ENCODE measurements at places on chromosomes 6 and 20.

- DNase-seq = no peak
Observed at GRCh38 chr6:17552861-17553260, 47.2 kb upstream of the FAM8A1 start.

DNA sequence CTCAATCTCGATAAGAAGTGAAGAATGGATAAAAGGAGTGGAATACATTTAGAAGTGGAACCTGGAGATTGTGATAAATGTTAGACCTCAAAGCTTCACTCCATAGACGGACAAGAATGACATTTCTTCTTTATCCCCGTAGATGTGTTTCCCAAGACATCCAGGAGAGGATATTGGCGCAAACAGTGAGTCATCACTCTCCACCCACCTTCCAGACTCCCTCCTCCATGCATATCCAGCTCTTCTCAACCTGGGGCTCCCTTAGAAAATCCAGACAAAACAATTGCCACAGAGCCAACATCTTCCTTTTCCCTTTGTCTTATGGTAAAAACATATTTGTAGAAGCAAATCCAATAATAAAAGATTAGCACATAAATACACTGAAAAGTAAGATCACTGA is 586.1 kb downstream of the PTPRT start:
- no peak for DNase-seq

DNA sequence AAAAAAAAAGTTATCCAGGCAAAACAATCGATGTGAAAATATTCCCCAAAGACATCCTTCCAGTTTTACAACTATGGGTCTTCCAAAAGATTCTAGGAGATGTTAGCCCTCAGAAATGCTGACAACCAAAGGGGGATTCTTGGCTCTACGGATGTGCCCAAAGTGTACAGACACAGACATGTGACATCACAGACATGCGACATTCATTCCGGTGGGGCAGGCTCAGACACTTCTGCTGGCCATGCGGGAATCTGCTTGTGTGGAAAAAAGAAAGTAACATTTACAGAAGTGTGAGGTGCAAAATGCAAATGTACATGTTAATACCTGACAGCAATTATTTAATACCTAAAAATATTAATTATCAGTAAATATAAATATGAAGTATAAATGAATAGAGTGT is 268.6 kb downstream of the FOXC1 start:
- DNase-seq = no peak

DNA sequence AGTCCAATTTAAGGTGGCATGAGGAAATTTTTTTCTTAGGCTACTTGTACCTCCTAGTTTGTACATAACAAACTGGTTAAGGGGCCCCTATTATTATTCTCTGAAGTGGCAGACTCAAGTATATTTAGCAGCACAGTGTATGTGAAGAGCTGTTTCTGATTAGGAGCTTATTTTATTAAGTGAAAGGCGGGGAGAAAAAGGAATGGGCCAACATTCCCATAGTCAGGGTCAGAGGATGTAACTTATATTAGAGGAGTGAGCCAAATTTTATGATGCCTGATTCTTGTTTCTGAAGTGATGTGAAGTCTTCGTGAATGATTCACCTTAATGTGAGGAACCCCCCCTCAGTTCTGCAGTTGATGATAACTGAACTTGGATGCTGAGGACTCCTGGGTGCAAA is 2.8 kb downstream of the HECA start:
- no peak for DNase-seq

DNA sequence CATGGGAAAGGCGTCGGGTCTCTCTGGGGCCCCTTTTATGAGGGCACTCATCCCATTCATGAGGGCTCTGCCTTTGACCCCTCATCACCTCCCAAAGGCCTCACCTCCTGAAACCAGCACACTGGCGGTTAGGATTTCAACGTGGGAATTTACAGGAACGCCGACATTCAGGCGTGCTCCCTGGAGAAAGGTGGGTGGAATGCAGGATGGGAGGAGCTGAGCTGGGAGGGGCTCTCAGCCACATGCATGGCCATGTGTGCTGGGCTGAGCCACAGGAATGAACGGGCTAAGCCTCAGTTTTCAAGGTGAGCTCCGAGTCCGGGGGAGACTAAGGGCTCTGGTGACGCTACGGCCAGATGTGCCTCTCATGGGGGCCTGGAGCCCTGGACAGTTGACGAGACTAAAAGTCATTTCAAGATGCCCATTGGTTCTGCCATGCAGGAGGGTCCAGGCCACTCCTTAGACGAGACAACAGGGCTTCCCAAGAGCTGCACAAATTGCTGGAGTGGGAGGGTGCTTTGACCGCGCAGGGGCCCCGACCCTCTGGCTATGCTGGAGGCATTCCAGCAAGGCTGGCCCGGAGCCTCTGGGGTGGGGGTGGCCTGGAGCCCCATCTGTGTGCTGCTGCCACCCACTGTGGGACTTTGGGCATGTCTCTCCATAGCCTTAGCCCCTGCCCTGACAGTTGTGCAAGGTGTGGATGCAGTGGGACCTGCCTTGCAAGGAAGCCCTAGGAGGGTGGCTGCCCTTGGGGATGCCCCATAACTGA is 3.8 kb upstream of the ARFGAP1 start:
- no peak for DNase-seq

GRCh38 chr20:24132246-24132645 is 143.7 kb upstream of the GGTLC1 start:
- no peak for DNase-seq

- no peak for DNase-seq
Observed at GRCh38 chr6:25388776-25389175, 109.6 kb downstream of the CARMIL1 start.

DNA sequence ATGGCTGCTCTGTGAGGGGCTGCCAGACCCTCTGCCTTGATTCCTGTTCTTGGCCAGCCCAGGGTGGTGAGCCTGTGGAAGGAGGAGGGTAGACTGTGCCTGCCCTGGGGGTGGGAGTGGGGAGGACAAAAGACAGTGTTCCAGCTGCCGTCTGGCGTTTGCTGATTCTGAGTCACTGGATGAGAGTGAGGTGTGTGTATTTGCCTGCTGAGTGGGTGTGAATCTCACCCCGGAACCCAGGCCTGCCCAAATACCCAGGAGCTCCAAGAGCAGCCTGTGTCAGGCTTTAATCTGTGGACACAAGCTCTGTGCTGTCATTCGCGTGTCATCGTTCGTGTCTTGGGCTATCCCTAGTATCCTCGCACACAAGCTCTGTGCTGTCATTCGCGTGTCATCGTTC is 2.6 kb upstream of the LKAAEAR1 start:
- DNase-seq = no peak

GRCh38 chr6:118679327-118679901 is 28.0 kb upstream of the CEP85L start:
- DNase-seq = no peak

- peak; percentile 3 for DNase-seq
Observed at GRCh38 chr20:4082406-4083097, 67.2 kb upstream of the RNF24 start.

GRCh38 chr20:31863296-31864085 is 6.8 kb downstream of the DUSP15 start:
- no peak for DNase-seq

GRCh38 chr6:1913577-1913976 is 303.9 kb downstream of the FOXC1 start:
- no peak for DNase-seq

GRCh38 chr20:11332381-11332780 is 585.3 kb upstream of the BTBD3 start:
- no peak for DNase-seq

- DNase-seq = no peak
Observed at GRCh38 chr6:142395266-142395665, 93.5 kb downstream of the ADGRG6 start.

GRCh38 chr20:53944796-53945195 is 125.6 kb downstream of the BCAS1 start:
- no peak for DNase-seq

DNA sequence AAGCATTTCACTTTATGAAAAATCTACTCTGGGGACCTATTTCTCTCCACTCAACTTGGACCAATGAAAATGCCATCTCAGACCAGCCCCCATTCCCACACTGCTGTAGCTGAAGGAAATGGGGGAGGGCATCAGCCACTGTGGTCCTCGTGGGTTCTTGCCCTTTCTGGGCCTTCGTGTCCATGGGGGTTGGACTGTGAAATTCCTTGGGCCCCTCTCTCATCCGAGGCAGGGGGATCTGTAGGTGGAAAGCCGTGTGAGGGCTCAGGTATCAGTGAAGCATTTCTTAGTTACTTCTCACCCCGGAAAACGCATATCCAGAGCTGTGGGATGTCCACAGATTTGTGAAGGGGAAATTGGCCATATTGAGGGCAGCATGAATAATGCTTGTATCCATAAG is 147.9 kb downstream of the CDC5L start:
- DNase-seq = no peak

GRCh38 chr6:106870069-106870468 is 104.5 kb downstream of the CD24 start:
- no peak for DNase-seq

- no peak for DNase-seq
Observed at GRCh38 chr6:13358511-13358910, 30.2 kb upstream of the TBC1D7 start.

DNA sequence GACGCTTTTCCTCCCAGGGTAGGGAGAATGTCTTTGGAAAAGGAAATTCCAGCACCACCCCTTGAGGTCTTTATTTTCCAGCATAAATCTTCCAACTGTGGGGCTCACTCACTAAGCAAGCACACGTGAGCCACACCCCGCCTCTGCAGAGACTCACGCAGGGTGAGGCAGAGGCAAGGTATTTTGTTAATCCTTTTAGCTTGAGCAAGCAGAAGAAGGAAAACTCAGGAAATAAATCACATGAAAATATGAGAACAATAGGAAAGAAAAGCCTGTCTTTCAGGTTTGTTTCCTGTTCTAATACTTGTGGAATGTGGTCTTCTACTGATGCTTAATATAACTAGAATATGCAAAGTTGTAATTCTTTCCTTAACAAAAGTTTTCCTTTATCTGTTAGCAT is 4.1 kb upstream of the PHACTR2 start:
- DNase-seq = no peak

GRCh38 chr20:1254254-1254653 is 11.8 kb upstream of the SNPH start:
- DNase-seq = no peak

GRCh38 chr20:39778847-39779604 is 816.9 kb downstream of the DHX35 start:
- DNase-seq = no peak

DNA sequence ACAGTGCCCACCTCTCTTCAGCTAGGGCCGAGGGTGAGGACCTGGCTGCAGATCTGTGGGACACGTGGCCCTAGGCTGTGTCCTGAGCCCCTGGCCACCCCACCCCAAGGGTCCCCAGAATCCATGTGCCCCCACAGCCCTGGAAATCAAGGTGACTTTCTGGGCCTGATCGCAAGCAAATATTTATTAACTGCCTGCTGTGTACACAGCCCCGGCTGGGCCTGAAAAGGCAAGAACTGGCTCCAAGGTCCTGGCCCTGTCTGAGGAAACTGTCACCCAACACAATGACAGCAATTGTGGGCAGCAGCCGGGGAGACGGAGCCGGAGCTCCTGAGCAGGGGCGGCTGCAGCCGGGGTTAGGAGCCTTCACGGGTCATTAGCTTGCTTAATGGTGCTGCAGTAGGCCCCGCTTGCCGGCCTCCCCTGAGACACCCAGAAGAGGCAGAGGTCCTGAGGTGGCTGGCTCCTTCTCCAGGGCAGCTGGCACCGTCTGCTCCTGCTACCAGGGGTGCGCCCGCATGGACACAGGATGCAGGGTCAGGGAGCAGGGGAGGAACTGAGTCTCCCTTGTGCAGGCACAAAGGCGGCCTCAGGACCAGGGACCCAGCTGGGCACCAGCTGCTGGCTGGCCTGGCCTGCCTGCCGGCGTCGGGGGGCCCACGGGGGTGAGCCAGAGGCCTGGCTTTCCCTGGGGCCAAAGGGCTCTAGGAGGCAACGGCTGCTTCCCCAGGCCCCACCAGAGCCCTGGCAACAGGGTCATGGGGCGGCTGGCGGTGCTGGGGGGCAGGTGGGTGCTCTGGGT is 24.1 kb downstream of the NPEPL1 start:
- no peak for DNase-seq

- no peak for DNase-seq
Observed at GRCh38 chr6:106077170-106077569, 9.0 kb upstream of the PRDM1 start.

DNA sequence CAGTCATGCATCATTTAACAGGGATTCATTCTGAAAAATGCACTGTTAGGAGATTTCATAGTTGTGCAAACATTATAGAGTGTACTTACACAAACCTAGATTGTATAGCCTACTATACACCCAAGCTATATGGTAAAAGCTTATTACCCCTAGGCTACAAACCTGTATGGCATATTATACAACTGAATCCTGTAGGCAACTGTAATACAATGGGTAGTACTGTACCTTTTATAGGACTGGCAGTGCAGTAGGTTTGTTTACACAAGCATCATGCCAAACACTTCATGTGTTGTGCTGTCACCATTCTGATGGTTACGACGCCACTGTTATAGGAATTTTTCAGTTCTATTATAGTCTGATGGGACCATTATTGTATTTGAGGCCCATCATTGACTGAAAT is 39.3 kb upstream of the KHDC1 start:
- no peak for DNase-seq

DNA sequence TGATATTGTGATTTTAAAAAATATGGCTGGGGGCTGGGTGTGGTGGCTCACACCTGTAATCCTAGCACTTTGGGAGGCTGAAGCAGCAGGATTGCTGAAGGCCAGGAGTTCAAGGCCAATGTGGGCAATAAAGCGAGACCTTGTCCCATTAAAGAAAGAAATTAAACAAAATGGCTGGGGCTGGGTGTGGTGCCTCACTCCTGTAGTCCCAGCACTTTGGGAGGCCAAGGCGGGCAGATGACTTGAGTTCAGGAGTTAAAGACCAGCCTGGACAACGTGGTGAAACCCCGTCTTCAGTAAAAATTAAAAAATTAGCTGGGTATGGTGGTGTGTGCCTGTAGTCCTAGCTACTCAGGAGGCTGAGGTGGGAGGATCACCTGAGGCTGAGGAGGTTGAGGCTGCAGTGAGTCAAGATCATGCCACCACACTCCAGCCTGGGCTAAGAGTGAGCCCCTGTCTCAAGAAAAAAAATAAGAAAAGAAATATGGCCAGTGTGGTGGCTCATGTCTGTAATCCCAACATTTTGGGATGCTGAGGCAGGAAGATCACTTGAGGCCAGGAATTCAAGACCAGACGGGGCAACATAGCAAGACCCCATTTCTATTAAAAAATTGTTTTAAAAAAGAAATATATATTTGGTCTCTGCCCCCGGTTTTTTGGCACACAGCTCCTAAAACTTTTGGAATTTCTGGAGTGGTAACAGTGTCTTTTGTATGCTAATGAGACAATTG is 39.8 kb downstream of the SLC17A5 start:
- no peak for DNase-seq

GRCh38 chr20:33132513-33133372 is 35.2 kb upstream of the BPIFA2 start:
- no peak for DNase-seq

DNA sequence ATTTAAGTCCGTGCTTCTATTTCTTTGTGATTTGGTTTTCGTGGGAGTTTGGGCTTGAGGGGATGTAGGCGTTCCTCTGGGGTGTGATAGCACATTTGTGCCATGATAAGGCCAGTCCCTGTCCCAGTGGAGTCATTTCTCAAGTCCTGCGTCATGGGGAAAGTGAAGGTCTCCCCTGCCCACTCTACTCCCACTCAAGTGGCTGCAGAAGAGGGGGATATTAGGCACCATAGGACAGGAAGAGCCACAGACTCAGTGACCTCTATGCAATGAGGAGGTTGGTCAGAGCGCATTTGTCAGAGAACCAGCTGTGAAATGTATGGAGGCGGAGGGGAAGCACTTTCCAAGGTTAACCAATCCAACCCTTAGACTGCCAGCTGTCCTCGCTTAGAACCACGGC is 51.9 kb upstream of the EDN1 start:
- no peak for DNase-seq

GRCh38 chr20:63098195-63098810 is 91.5 kb upstream of the BHLHE23 start:
- no peak for DNase-seq

All from activated CD8-positive, alpha-beta memory T cell treated with anti-CD3 and anti-CD28 coated beads for 4 hours (primary cell).